ENCODE measurements at places on chromosomes 11 and 22.

GRCh38 chr11:47355283-47356128 lies 3.0 kb upstream of the MYBPC3 start:
- peak; percentile 94 for DNase-seq

DNA sequence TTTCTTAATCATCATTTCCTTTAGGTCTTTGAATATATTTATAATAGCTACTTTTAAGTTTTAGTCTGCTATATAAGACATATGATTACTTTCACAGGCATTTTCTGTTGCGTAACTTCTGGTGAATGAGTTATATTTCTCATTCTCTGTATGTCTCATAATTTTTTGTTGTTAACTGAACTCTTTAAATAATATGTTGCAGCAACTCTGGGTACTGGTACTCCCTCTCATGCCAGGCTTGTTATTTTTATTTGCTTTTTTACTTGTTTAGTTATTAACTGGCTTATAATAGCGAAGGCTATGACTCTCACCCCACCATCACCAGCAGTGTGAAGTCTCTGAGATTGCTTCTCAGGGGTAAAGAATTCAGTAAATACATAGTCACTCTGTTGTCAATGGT lies 524.2 kb upstream of the CHORDC1 start:
- no peak for DNase-seq

GRCh38 chr11:44784436-44784760 lies 57.6 kb downstream of the TSPAN18 start:
- no peak for DNase-seq

GRCh38 chr11:47705721-47706120 lies 9.4 kb downstream of the AGBL2 start:
- DNase-seq = no peak

DNA sequence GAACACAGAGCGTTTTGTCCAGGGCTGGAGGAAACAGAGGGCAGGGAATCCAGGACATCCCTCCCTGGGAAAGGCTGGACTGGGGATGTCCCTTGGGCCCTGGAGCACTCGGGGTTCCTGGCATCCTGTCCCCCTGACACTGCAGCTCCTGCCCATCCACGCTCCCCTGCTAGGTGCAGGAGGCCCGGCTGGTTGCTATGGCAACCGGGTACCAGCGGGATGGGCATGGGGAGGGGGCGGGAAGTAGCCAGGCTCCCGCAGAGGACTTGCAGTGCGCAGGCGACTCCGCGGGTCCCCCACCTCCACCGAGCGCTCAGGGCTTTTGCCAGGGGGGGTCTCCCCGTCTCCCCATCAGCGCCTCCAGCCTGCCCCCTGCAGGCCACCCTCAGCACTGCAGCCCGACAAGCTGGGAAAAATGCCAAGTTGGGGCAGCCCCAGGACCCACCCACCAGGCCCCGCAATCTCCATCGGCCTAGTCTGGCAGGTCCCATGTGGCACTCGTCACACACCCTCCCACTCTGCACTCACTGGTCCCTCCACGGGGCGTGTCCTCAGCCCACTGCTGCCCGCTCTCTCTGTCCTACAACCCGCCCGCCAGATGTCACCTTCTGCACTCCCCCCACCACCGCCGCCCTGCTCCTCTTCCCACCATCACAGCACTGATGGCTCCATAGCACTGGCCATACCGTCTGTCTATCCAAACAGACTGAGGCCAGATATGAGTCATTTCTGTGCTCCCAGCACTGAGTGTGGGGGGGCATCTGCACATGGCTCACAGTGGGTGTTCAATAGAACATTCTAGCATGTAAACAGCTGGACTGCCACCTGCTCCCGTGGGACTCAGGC lies 31.5 kb downstream of the KIAA0930 start:
- DNase-seq = peak; percentile 24

GRCh38 chr22:45237065-45237990 lies 3.4 kb downstream of the KIAA0930 start:
- DNase-seq = no peak

DNA sequence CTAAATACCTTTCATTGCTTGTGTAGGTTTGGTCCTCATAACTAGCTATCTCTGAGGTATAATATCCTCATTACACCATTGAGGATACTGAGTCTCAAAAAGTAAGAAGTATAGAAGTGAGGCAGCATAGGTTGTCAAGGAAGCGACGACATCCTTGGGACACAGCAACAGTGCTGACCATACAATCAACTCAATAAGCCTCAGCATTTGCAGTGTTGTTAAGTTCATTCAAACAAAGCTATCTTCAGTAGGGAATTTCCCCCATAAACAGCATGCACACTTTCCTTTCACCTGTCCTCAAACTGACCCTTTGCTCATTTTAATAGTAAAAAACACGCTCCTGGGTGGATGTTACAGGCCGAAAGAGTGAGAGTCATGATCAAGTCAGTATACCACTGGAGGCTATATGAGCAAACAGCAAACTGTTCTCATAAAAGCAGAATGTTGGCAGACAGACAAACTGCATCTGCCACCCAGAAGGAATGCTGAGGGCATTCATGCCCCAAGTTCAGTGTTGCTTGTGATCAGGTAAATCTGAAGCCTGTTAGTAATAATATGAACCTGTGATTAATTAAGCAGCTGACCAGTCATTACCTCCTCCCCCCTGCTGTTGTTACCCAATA lies 756.2 kb upstream of the TENM4 start:
- no peak for DNase-seq

DNA sequence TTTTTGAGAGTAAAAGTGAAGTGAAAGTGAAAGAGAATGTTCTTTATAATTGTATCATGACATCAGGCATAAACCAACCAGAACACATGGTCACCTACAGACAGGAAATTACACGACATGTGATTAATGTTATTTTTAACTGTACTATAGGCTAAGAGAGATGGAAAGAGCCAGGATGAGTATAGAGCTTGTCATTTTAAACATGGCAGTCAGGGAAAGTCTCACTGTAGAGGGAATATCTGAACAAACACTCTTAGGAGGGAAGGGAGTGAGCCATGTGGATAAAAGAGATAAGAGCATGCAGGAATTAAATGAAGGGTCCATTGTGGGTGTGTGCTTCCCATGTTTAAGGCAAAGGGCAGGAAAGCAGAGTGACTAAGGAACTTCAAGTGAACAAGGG lies 599.1 kb upstream of the FAT3 start:
- DNase-seq = no peak

DNA sequence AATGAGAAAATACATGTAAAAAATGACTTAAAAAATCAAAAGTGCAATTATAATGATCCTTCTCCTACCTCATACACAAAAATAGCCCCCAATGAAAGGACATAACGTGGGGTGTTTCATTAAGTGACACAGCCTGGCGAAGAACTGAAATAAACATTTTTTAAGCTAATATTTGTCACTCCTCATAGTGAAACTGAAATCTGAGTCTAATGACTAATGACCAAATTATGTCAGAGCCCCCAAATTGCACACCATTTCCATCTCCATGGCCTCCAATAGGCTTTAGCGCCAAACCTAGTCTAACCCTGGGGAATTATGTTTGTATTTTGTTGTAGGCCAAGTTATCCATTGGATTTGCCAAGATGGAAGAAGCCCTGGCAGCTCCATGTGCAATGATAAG lies 119.1 kb downstream of the WT1 start:
- DNase-seq = no peak

- DNase-seq = no peak
These were observed 97.5 kb downstream of the TSPAN18 start for GRCh38 chr11:44824300-44824704.

- no peak for DNase-seq
These were observed 105.4 kb upstream of the FSHB start for GRCh38 chr11:30125456-30125855.

DNA sequence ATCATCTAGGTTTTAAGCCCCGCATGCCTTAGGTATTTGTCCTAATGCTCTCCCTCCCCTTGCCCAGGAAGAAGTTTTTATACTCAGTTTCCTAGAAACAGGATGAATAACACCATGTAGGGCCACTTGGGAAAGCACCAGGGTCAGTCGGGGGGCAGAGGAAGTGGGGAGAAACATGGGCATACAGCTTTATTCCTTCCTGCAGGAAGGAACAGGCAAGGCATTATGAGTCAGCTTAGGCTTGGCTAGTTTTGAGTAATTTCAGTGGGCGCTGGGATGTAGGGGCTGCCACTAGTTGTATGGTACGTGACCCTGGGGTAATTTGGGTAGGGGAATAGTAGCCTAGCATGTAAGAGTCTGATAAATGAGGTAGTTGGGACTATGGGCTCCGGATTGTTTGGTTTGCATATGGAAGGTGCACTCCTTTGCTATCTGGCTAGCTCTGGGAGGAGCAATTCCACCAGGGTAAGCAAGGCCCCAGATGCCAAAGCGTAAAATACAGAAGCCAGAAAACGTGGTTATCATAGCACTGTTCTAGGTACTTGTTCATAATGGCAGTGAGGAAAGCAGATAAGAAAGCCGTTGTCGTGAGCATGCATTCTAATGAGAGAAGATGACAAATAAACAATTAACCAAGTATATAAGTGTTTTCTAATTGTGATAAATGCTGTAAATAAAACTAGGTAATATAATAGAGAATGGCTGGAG lies 24.8 kb downstream of the ACER3 start:
- DNase-seq = no peak

GRCh38 chr11:12897390-12897789 lies 111.7 kb upstream of the RASSF10 start:
- DNase-seq = peak; percentile 41

DNA sequence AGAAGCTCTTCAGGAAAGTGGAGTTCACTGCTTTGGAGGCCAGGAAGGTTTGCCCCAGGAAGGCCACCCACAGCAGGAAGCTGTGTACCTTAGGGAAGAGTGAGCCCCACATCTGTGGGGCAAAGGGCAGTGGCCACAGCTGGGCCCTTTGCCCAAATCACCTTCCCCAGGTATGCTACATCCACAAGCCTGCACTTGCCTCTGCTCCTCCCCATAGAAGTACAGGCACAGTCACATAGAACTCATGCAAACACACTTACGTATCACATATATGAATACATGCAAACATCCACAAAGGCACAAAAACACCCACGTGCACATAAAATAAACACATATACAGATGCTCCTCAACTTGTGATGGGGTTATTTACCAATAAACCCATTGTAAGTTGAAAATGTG lies 2.1 kb downstream of the TRIM29 start:
- DNase-seq = no peak

DNA sequence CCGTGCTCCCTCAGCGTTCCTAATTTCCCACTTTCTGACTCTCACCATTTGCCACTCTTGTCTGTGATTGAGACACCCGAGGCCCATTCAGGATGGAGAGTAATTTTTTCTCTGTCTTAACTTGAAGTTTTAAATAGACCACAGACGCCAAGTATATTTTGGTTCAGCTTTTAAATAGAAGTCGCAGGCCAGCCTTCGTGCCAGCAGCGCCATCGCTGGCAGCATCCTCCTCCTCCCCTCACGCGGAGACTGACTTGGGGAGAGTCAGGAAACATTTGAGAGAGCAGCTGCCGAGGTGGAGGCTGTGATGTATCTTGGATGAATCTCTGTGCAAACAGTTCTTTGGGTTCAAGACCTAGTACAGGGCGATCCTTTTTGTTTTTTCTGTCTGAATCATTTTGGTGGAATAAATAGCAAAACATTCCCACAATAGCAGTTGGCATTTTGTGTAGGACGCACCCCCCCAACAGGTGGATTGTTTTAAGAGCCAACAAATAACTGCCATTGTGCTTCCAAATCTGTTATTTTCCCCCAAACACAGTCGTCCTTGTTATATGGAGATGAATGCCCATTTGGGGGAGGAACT lies 889 bp upstream of the DMC1 start:
- peak; percentile 81 for DNase-seq

DNA sequence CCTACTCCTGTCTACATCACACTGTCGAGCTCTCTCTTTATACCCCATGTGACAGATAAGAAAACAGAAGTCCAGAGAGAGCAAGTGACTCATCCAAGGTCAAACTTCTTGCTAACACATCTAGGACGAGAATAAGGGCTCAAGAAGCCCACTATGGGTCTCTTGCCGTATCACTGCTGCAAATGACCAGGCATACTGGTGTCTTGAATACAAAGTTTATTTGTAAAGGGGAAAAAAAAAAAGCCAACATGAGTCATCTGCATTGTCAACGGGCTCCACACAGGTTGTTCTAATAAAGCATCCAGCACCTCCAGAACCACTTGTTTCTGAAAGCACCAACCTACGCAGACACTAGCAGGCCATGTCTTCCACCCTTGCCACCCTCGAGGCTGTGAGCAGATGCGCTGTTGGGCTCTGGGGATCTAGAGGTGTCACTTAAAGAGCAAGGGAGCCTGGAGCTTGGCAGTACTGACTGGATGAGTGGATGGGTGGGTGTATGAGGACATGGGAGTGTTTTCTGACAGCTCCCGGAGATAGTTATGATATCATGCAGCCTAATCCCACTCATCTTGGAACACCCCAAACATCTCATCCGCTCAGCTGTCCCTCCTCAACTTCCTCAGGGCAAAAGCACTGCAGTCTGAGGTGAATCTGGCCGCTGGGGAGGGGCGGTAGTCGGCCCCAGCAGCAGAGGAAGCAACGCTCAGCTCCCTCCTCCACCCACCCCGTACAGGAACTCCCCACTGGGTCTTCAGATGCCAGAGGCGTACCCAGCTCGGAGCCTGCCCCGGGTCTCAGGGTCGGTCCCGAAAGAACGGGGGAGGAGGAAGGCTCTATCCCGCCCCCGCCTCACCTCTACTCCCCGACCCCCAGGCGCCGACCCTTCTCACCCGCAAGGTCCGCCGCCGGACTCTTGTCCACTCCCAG lies 1.0 kb downstream of the SMCO4 start:
- DNase-seq = peak; percentile 57

DNA sequence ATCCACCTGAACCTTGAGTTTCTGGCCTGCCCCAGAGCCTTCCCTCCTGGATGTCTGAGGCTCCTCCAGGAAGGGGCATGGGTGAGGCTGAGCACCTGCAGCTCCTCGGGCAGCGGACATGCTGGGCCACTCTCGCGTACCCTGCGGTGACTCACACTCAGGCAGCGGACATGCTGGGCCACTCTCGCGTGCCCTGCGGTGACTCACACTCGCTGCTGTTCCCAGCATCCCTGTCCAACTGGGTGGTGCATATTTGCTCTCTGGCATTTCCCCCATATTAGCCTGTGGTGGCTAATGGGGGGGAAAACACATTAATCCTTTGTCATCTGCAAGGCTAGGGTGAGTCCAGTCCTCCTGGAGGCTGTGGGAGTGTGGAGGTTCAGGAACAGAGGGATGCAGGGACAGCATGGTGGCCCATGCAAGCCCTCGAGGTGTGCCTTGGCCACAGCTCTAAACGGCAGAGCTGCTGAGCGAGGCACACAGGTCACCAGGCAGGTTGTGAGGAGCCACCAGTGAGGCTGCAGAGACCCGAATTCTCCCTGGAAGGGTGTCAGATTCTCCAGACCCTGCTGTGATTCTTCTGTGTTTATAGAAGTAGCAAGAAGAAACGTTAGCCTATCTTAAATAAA lies 728.1 kb downstream of the BRD1 start:
- DNase-seq = no peak

- DNase-seq = peak; percentile 7
These were observed 33.1 kb downstream of the EHF start for GRCh38 chr11:34653851-34654482.

- DNase-seq = peak; percentile 85
These were observed 38.0 kb downstream of the TMEM45B start for GRCh38 chr11:129853518-129854231.

GRCh38 chr22:43439368-43440103 lies 27.7 kb downstream of the MPPED1 start:
- no peak for DNase-seq

- DNase-seq = no peak
These were observed 27.4 kb downstream of the IL18BP start for GRCh38 chr11:72026090-72026489.

Data from tongue (tissue), 3 donors.